ENCODE measurements at places on chromosomes 7 and 10.

- no peak for DNase-seq
These were observed 225.2 kb upstream of the FZD1 start for GRCh38 chr7:91039033-91039432.

DNA sequence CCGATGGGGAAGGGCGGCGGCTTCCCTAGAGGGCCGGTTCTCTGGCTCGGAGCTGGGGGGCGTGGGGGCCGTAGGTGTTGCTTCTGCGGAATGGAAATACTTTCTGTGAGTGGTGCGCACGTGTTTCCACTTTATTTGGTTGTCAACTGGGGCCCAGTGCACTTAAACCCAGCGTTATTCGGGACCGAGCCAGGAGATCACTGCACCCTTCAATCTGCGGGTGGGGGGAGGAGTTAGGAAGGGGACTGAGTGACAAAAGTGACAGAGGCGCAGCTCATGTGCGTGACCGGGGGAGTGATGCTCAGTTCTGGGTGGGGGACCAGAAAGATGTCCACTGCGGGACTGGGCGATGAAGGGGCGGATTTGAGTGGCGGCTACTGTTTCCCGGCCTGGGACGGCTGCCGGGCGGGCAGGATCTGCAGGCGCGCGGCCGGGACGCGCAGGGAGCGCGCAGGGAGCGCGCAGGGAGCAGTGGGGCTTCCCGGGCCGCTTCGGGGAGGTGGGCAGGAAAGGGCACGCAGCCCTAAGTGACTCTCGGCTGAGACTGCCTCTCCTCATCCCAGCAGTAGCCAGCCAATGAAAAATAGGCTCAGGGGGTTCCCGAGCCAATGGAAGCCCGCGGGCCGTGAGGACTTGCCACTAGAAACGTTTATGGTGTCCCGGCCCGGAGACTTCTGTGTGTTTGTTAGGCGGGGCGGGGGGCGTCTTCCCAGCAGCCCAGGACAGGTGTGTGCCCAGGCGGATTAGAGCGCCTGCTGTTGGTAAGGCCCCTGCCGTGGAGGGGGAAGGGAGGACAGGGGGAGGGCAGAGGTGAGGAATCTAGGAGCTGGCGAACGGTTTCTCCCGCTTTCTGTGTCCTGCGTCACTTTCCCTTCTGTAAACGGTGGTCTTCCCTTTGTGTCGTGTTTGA, 54.3 kb upstream of the KDM7A start:
- DNase-seq, result peak; percentile 43

- DNase-seq, result no peak
These were observed 48.5 kb upstream of the PPP2R2D start for GRCh38 chr10:131852176-131852822.

- no peak for DNase-seq
These were observed 55.8 kb downstream of the PTN start for GRCh38 chr7:137287651-137288258.

- DNase-seq, result no peak
These were observed 51.0 kb upstream of the TRIM8 start for GRCh38 chr10:102593074-102593803.

- DNase-seq, result no peak
These were observed 520 bp upstream of the WNT2 start for GRCh38 chr7:117323305-117323850.

DNA sequence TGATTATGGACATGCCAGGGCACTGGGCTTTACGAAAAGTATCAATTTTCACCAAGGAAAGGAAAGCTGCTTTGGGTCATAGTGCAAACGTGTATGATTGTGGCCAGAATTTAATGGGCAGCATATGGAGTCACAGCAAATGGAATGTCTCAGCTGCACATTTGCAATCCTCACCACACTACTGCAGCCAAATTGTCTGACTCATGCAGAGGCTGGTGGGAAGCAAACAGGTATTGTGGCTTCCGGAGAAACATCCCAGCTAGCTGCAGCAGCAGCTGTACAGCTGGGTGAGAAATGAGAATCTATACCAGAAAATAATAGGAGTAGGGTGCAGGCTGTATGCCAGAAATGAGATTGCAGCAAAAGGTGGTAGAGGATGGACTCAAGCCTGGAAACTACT, 374.7 kb upstream of the VWC2 start:
- DNase-seq, result no peak

DNA sequence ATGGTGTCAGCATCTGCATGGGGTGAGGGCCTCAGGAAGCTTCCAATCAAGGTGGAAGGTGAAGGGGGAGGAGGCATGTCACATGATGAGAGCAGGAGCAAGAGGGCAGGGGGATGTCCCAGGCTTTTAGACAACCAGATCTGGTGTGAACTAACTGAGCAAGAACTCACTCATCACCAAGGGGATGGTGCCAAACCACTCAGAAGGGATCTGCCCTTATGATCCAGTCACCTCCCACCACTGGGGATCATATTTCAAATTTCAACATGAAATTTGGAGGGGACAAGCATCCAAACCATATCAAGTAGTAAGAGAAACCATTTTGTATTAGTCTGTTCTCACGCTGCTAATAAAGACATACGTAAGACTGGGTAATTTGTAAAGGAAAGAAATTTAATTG, 33.6 kb downstream of the THNSL1 start:
- no peak for DNase-seq

DNA sequence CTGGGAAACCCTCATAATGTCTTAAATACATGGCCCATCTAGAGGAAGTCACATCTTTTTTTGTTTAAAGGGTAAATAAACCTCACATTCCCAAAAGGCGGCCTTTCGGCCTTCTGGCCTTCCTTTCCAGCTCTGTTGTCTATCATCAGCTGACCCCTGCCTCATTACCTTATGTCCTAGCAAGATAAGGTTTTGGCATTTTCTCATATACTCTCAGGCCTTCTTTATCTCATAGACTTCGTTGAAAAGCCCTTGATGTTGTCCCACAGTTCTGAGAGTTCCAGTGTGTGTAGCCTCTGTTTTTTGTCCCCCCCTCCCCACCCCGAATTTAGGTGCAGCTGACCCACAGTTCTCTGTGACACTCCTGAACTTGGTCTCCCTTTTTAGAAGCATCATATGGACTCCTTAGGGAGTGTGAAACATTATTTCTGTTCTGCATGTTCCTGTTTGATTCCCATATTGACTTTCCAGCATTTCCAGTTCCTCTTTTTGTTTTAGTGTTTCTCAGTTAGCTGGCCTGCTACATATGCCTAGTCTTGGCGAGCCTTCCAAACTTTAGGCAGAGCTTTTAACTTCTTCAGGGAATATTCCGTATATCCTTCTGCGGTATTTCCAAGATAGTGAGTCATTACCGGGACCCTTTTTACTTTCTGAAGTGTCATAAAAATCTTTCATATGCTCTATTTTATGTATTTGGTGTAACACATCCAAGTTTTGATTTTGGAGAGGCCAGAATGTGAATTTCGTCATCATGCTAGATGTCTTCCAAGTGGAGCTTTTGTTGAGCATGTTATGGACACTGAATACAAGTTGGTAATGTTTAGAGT, 138.5 kb downstream of the LRRC4 start:
- no peak for DNase-seq

GRCh38 chr7:68547799-68548198, 1050.5 kb upstream of the AUTS2 start:
- no peak for DNase-seq

GRCh38 chr7:90607196-90607595, 11.1 kb downstream of the CDK14 start:
- no peak for DNase-seq

DNA sequence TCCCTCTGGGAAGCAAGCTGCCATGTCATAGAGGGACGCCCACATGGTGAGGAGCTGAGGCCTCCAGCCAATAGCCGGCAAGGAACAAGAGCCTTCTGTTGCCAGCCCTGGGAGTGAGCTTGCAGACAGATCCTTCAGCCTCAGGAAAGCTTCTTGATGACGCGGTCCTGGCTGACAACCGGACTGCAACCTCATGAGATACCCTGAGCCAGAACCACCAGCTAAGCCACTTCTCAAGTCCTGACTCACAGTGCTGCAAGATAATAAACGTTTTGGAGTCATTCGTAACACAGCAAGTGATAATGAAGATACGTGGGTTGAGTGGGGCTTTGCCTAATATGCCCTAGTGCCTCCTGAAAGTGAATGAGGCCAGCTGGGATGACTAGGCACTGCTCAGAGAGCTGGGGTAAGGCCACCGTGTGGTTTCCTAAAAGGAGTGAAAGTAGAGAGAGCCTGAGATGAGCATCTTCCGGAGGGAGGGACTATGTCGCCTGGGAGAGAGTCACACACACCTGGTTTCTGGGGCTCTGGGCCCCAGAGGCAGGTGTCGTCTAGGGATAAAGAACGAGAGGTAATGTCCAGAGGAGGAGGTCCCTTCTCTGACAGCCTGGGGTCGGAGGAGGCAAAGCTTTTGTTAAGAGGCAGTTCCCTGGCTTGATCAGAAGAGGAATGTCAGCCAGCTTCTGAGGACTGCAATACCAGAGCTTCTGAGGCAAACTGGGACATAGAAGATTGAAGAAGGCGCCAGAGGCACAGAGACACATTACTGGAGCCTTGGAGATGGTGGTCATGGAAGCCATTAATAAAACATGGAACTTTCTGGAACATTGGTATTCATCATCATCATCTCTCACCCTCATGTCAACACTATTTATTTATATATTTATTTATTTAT, 53.6 kb downstream of the PYROXD2 start:
- DNase-seq, result no peak

- no peak for DNase-seq
These were observed 303.7 kb downstream of the PRPF18 start for GRCh38 chr10:13890233-13891127.

DNA sequence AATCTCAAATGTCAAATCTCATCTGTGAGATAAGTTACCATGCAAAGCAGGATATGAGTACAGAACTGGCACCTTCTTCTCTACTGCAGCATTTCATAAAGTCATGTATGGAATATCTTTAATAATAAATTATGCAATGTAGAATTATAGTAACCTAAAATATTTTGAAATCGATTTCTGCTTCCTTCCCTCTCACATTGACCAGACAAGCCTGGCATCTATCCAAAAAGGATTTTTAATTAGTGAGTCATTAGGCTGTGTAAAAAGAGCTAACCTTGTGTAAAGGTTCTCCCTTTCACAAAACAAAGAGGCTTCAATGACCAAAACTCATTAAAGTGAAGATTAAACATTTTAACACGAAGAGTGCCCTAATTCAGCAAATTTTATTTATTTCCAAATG, 48.8 kb upstream of the EXOC6 start:
- DNase-seq, result no peak

DNA sequence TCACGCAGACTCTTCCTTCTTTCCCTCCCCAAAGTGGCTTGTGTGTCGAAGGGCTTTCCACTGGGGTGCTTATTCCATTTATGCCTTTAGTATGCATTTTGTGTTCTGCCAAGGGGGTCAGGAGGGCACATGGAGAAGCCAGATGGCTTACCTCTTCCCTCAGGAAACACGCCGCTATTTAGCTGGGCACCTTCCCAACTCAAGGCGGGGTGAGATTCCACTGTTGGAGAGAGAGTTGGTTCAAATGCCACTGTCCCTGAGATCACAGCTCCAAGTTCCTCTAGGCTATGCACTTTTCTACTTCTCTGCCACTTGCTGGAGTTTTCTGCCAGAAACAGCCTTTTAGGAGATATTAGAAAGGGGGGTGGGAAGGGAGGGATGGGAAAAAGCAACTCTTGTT, 1091.8 kb downstream of the LRMDA start:
- DNase-seq, result no peak

Data from NCI-H1930 (cell line).